ENCODE measurements at places on chromosomes 6 and 20. TPM values are rescaled to one million over a fixed set of nuclear protein-coding genes. Genes with fewer than 3 reads are reported as not detected.

ZC2HC1B gene
- total RNA-seq, result not detected

ABHD16B gene
- total RNA-seq, result not detected

ACTL10 gene
- total RNA-seq, result 2.0 TPM

CGA gene
- not detected for total RNA-seq

CLPSL1 gene
- not detected for total RNA-seq

PIGU gene
- total RNA-seq, result 17.0 TPM

GMDS gene
- 10.7 TPM for total RNA-seq

PLEKHG1 gene
- total RNA-seq, result 1.2 TPM

BFSP1 gene
- total RNA-seq, result 2.7 TPM

IL20RA gene
- 0.45 TPM for total RNA-seq

SAMD5 gene
- 0.50 TPM for total RNA-seq

PSMB9 gene
- 4.9 TPM for total RNA-seq

MICB gene
- 22.4 TPM for total RNA-seq

HLA-DRA gene
- not detected for total RNA-seq

CALHM6 gene
- 1.8 TPM for total RNA-seq
